ENCODE measurements at places on chromosomes 4 and X. TPM values are rescaled to one million over a fixed set of nuclear protein-coding genes. Genes with fewer than 3 reads are reported as not detected.

BST1 gene
- 35.6 TPM for total RNA-seq

SRPK3 gene
- 0.13 TPM for total RNA-seq

ANAPC4 gene
- 21.4 TPM for total RNA-seq

GUCY1B1 gene
- 8.7 TPM for total RNA-seq

F11 gene
- total RNA-seq: not detected

HDX gene
- 6.1 TPM for total RNA-seq

USP17L18 gene
- total RNA-seq: not detected

USP53 gene
- 16.9 TPM for total RNA-seq

ARR3 gene
- total RNA-seq: not detected

HAND2 gene
- not detected for total RNA-seq

DNA sequence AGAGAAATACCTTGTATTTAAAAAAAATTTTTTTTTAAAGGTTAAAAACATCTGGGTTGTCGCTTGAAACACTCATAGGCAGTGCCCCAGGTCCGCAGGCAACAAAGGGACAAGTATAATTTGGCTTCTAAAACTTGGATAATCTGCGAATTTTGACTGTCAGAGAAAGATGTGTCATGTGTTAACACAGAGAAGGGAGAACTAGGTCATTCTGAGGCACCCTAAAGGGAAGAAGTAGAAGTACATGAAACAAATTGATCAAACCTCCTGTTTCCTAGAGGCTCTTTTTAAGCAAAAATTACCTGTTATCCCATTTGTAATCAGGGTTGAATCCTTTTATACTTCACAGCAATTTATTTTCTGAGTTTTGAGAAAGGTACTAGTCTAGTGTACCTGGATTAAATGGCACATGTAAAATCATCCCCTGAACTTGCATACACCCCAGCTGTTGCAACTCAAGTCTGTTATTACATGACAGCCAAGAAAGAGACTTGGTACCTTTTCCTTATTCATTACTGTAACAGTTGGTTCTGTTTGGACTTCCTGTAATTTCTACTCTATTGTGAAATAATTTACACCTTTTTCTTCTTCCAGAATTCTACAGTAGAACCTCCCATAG, 1.7 kb downstream of the SRD5A3 start:
- DNase-seq: no peak

- no peak for DNase-seq
These were observed 130.6 kb upstream of the GLRA2 start for GRCh38 chrX:14398725-14399124.

DNA sequence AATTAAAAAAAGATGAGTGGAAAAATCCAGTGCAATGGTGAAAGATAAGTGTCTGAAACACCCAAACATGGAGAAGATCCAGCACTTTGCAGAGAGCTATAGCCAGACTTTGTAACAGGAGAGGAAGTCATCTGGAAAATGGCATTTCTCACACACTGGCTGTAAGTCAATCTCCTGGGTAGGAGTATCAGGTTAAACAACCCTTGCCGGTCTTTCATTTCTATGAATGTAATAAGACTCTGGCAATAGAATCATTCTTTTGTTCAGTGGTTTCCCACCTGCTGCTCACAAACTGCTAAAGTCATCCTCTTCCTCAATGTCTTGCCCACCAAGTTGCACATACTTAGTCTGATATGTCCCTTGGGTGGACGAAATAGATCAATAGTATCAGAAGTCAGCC, 94.0 kb upstream of the ATP8A1 start:
- DNase-seq: no peak

DNA sequence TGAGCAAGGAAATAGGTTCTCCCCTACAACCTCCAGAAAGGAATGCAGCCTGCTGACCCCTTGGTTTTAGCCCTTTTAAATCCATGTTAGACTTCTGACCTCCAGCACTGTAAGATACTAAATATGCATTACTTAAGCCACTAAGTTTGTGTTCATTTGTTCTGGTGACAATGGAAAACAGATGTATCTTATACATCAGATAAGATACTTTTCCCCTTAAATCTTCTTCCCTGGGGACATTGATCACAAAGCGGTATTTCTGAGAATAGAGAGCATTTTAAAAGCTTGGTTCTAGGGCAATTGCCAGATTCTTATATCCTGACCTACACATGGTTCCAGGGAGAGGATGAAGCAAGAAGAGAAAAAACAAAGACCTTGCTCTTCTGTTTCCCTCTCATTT, 6.5 kb upstream of the TMEM184C start:
- no peak for DNase-seq

GRCh38 chr4:95599777-95600400, 51.1 kb upstream of the UNC5C start:
- no peak for DNase-seq

DNA sequence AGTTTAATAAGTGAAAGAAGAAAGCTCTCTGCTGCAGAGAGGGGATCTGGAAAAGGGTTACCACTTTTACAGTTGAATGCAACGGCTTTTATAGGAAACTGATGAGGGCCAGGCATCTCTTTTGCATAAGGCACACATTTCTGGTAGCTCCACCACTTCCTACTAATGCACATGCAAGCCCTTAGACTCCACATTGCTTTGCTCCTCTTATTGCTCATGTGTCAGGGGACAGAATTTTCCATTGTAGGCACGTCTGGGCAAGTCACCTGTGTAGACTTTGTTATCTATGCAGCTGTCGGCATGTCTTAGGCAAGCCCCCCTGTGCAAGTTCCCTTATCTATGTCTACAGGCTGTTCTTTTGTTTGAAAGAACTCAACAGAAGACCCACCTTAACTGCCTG, 294.6 kb upstream of the STS start:
- DNase-seq: no peak

- no peak for DNase-seq
These were observed 194.9 kb downstream of the PALLD start for GRCh38 chr4:168691631-168692369.

- DNase-seq: no peak
These were observed 215.2 kb upstream of the NOCT start for GRCh38 chr4:138800421-138800820.

- no peak for DNase-seq
These were observed 27.0 kb downstream of the MBNL3 start for GRCh38 chrX:132461886-132462285.

GRCh38 chr4:5957076-5957475, 61.2 kb downstream of the C4orf50 start:
- no peak for DNase-seq

- DNase-seq: no peak
These were observed 60.8 kb upstream of the HPGD start for GRCh38 chr4:174583056-174583455.

DNA sequence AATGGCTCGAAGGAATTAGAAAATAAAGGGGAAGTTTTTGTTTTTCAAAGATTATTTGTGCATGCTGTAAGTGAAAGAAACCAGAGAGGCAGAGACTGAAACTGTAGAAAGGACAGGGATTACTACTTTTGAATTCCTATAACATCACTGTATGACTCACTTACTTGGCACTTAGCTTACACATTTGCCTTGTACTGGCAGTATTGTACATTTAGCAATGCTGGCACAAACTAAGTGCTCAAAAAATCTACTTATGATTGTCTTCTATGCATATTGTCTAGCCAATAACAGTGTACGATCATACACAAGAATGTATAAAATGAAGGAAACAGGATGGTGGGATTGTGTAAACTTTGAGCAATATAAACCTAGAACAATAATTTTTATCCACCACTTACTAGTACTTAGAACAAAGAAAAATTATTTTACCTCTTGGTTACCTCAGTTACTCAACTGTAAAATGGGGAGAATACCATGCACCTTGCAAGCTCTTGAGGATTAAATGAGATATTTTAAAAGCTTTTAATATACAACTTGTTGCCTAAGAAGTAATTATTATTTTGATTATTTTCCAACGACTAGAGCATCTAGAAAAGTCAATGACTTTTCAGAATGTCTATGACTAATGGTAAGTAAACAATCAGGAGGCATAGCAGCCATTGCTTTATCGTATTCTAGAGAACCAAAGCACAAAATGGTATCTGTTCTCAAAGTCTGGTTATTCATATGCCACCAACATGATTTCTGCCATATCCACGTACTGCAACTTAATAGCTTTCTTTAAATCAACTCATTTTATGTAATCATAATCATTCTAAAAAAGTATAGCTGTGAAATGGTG, 4.7 kb downstream of the FAM120C start:
- no peak for DNase-seq

GRCh38 chr4:122534776-122535175, 78.3 kb upstream of the IL2 start:
- DNase-seq: no peak

DNA sequence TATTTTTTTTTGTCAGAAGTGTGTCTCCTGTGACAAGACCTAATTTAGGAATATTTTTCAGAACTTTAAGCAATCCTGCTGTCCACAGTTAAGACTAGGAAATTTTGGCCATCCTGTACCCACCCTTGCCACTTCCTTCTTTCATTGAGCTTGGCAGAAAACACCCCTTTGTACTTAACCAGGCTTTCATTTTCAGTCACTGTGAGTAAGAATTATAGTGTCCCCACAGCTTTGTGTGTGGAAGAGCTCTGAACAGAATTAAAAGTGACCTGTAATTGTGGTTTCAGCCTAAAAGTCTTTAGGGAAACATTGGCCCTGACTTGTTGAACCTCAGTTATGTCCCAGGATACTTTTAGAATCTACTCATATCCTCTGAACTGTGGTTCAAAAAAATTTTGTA, 153.7 kb upstream of the BMP3 start:
- no peak for DNase-seq

- DNase-seq: no peak
These were observed 1755.5 kb downstream of the PCDH7 start for GRCh38 chr4:32475710-32476109.

GRCh38 chr4:147779451-147779850, 47.6 kb downstream of the ARHGAP10 start:
- DNase-seq: no peak

- no peak for DNase-seq
These were observed 247.9 kb upstream of the AR start for GRCh38 chrX:67295924-67296323.

- no peak for DNase-seq
These were observed 63.0 kb downstream of the FAM184B start for GRCh38 chr4:17718471-17718870.

- DNase-seq: no peak
These were observed 167.7 kb downstream of the NPNT start for GRCh38 chr4:106063009-106063408.

DNA sequence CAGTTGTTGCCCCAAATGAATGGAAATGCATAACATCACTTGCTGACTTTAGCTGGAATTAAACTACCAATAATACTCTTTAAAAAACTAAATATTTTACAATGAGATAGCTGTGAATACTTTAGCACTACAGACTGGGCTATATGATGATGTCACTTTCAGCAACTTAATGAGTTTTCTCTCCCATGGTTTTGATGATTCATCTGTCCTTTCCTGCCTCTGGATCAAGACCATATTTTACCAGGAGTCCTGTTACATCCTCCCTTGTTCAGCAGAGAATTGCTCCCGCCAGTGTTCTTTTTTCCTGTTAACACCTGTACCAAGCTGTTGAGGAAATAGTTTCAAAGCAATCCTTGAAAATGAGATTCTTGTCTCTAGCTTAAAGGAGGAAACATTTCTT, 543.0 kb downstream of the SPRY1 start:
- DNase-seq: peak; percentile 94

DNA sequence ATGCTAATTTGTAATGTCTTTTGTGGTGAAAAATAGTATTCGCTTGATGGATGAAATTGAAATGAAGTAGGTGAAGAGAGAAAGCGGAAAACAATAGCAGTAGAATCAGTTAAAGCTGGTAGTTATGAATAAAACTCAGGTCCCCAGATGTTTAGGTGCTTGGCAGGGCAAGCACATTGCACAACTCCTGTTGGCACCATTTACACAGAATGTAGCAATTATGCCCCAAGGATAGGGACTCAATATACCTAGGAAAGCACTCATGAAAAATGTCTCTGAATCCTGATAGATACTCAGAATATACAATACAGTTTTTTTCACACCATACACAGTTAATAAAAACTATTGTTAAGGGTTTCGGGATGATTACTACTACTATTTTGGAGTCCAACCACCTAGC, 26.5 kb upstream of the GRIA3 start:
- no peak for DNase-seq

GRCh38 chr4:81084029-81084428, 53.5 kb downstream of the BMP3 start:
- no peak for DNase-seq

- no peak for DNase-seq
These were observed 380.2 kb upstream of the NDST3 start for GRCh38 chr4:117654079-117654478.

GRCh38 chr4:77623091-77623490, 17.5 kb downstream of the CXCL13 start:
- DNase-seq: no peak

- DNase-seq: no peak
These were observed 673.6 kb upstream of the TENM3 start for GRCh38 chr4:181569553-181569952.

DNA sequence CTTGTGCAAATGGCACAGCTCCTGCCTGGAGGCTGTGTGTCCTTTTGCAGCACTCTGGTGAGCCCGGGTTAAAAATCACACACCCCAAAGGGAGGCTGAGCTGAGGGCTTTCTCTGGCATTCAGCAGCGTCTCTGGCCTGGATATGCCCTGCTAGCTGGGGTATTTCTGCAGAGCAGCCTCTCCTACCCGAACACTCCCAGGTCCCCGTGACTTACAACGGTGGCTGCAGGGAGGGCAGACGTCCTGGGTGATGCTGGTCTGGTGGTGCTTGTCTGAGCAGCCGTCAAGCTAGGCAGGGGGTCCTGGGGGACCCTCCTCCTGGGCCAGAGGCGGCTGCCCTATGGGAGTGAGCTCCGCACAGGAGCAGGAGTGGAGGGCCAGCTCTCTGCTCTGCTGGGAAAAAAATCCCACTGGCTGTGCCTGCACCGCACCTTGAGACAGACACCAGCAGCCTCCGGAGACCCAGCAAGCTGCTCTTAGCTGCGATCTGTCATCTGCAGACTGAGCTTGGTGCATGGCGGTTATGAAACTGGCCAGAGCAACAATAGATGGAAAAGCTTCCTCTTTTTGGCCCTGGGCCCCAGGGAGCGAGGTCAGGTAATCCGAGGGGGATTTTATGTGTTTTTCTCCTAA, 41.3 kb upstream of the ASMTL start:
- no peak for DNase-seq

DNA sequence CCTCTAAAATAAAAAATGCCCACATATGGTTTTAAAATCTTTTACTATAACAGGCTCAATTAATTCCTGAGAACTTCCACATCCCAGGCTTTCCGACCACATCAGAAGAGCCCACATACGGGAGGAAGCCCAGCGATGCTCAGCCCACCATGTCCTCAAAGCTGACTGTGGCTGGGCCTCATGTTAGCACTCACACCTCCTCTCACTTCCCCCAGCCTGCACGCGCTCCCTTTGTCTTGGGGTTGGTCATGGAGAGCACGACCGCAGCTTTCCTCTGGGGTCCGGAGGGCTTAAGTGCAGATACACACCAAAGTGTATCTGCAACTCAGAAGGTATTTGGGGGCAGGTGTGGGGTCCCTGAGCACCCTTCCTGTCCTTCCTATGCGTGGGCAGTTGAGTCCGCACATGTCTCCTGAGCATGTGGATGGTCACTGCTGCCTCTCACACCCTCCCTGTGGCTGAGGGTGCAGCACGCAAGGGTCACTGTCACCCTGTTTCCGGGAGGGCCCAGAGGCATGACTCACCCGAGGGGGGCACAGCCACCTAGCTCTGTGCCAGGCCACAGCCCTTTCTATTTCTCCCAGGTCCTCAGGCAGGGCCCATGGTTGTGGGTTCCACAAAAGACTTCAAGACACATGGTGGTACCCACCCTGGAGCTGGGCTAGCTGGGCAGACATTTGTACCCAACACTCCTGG, 21.2 kb downstream of the WDR1 start:
- DNase-seq: no peak

All from dermis microvascular lymphatic vessel endothelial cell (primary cell).